ENCODE measurements at places on chromosomes 3 and 15. TPM values are rescaled to one million over a fixed set of nuclear protein-coding genes. Genes with fewer than 3 reads are reported as not detected.

Gene BSN
- 1.00 TPM for total RNA-seq

Gene CACNA1D
- total RNA-seq, result 0.46 TPM

DNA sequence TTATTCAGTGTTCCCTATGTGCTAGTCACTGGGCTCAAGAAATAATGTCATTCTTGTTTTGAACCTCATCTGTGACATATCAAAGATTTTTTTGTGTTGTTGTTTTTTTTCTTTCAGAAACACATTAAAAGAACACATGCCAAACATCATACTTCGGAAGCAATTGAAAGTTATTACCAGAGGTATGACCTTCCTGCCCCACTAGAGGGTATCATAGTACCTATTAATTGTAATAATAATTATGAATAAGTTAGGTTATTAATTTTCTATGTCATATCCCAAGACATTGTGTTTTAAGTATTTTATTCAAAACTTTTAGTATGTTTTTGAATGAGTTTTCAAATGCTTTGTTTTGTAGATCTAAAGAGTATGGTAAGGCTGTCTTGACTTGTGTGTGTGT, 65.7 kb downstream of the CDIN1 start:
- no peak for DNase-seq

Gene MLH1
- total RNA-seq, result 46.9 TPM

DNA sequence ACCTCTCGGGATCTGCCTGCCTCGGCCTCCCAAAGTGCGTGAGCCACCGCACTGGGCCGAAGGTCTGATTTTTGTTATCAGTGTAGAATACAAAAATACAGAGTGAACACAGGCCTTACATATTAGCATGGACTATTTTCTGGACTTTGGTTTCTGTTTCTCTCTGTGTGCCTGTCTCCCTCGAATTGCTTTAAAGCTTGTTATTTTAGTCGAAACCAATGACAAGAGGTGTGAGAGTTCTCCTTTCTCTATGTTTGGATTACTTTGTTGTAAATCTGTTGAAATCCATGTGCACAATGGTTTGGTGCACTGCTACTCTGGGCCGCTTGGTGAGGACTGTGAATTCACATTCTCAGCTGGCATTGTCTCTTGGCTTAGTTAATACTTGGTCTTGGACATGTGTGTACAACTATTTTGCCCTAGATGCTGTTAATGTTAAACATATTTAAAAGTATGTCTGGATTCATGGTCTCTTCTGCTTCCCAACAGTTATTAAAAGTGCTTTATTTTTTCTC, 23.9 kb downstream of the MED12L start:
- DNase-seq, result no peak

Gene ZNF80
- not detected for total RNA-seq

DNA sequence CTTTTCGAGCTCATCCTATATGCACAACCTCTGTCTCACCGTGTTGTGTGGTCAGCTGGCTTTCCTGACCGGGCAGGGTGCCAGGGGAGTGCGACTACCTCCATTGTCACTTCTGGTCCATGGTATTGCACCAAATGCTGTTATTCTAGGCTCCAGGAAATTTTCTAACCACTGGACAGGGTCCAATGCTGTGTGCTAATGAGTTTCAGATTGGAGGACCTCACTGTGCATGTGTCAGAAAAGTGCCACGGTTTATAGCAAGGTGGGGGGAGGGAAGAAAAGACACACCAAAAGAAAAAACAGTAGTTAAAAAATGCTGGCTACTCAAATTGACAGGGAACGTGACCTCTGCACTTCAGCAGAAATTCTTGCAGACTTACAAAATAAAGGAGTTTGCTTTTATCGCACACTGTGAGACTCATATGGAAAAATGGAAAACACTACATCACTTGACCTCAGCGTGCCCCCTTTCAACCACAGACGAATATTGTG, 480.1 kb downstream of the FOXP1 start:
- DNase-seq, result peak; percentile 79

DNA sequence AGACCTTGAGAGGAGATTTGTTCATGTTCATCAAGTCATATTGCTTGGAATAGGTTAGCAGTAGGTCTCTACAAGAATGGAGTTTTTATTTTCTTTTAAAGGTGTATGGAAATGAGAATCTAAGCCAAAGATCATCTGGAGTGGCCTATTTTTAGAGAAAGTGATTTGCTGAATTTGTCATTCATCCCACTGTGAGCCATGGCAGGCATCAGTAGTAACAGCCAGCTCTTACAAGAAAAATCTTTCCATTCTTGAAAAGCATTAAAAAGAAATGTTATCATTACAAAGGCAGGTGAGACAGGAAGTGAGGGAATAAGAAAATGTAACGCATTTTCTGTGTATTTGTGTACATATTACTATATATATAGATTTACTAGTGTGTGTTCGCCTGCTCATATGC, 29.6 kb downstream of the STAC start:
- DNase-seq, result no peak

- no peak for DNase-seq
Measured at GRCh38 chr3:161975201-161975600, 478.6 kb downstream of the OTOL1 start.

Gene LMAN1L
- 7.9 TPM for total RNA-seq

Gene PPP4R2
- 46.6 TPM for total RNA-seq

DNA sequence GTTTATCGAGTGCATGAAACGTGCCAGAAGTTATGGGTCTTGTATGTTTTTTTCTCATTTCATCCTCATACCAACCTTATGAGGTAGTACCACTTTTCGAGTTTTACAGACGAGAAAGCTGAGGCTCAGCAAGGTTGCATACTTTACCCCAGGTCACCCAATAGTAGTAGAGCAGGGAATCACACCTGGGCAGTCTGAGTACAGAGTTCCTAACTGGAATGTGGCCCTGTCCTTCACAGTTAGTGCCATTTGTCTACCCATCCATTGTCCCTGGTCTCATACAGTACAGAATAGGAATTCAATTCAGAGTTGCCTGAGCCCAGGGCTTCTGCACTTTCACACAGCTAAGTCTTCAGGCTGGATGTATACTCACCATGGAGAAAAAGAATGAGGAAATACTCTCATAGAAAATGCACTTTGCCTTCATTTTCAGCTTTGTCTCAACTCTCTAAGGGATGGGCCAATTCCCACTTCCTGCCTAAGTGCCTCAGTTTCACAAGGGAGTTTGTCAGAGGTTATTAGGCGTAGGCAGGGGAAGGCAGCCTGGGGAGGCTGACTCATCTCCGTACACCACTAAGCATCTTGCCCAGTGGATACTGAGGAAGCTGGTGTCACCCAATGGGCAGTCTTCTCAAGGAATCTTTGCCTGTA, 93.2 kb downstream of the TMEM212 start:
- no peak for DNase-seq

Gene SLC6A1
- 2.1 TPM for total RNA-seq

DNA sequence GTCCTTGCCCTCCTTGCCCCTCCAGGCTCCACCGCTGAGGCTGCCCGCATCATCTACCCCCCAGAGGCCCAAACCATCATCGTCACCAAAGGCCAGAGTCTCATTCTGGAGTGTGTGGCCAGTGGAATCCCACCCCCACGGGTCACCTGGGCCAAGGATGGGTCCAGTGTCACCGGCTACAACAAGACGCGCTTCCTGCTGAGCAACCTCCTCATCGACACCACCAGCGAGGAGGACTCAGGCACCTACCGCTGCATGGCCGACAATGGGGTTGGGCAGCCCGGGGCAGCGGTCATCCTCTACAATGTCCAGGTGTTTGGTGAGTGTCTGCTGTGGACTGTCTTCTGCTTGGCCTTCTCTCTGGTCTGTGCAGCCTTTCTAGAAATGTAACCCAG, 61.0 kb downstream of the BOC start:
- peak; percentile 71 for DNase-seq

- no peak for DNase-seq
Measured at GRCh38 chr3:25633919-25634318, 30.8 kb downstream of the TOP2B start.

GRCh38 chr3:187020376-187020775, 90.0 kb downstream of the ST6GAL1 start:
- DNase-seq, result no peak

Gene FAM174B
- total RNA-seq, result 6.5 TPM

DNA sequence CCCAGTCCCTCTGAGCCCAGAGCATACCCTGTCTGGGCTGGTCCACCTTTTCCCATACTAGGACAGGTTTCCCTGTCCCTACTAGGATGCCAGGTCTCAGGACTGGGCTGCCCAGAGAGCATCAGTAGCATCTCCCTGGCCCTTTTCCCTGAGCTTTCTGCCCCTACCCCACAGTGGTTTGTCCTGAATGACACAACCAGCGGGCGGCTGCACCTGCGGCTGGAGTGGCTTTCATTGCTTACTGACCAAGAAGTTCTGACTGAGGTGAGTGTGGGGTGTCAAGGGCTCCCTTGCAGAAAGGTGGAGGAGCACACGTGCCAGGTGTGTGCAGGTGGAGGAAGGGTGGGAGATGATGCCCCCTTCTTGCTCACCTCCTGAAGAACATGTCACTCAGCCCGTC, 33.5 kb downstream of the ESYT3 start:
- DNase-seq, result no peak
